Frontal cortex (tissue), 4 donors: ENCODE measurements at places on chromosomes 6 and 20. TPM values are rescaled to one million over a fixed set of nuclear protein-coding genes. Genes with fewer than 3 reads are reported as not detected.

The OSBPL2 gene
- 42.4 TPM for total RNA-seq

The PRICKLE4 gene
- total RNA-seq: 0.41 TPM

The ECI2 gene
- total RNA-seq: 24.1 TPM

The ARMC2 gene
- total RNA-seq: 16.3 TPM

The DLK2 gene
- total RNA-seq: 8.6 TPM

The FAM209B gene
- total RNA-seq: not detected

The CRISP3 gene
- under 0.01 TPM for total RNA-seq

The NKAPL gene
- 3.7 TPM for total RNA-seq

The GCNT2 gene
- total RNA-seq: 19.2 TPM

The TGM2 gene
- total RNA-seq: 3.3 TPM

The PGC gene
- under 0.01 TPM for total RNA-seq

The CFAP206 gene
- 2.0 TPM for total RNA-seq

The GJA1 gene
- total RNA-seq: 91.3 TPM

The SEL1L2 gene
- 0.41 TPM for total RNA-seq

The SRMS gene
- total RNA-seq: not detected

The RGS17 gene
- 112 TPM for total RNA-seq

The SPATS1 gene
- 0.41 TPM for total RNA-seq

The GJA10 gene
- not detected for total RNA-seq

The FAM210B gene
- 15.5 TPM for total RNA-seq

The ZNF322 gene
- 46.9 TPM for total RNA-seq
